ENCODE measurements at places on chromosomes 5 and 9. TPM values are rescaled to one million over a fixed set of nuclear protein-coding genes. Genes with fewer than 3 reads are reported as not detected.

The DUSP1 gene
- 2,612 TPM for polyA plus RNA-seq

The PIGO gene
- polyA plus RNA-seq: 25.7 TPM

The FST gene
- polyA plus RNA-seq: not detected

The PIP5KL1 gene
- 0.88 TPM for polyA plus RNA-seq

The PHYHD1 gene
- polyA plus RNA-seq: 2.0 TPM

The SURF1 gene
- 46.7 TPM for polyA plus RNA-seq

The GRIA1 gene
- polyA plus RNA-seq: not detected

The ZFP37 gene
- polyA plus RNA-seq: 0.42 TPM

Data from B cell (primary cell).